NCI-H69 (cell line): ENCODE measurements at places on chromosomes 11 and 22.

DNA sequence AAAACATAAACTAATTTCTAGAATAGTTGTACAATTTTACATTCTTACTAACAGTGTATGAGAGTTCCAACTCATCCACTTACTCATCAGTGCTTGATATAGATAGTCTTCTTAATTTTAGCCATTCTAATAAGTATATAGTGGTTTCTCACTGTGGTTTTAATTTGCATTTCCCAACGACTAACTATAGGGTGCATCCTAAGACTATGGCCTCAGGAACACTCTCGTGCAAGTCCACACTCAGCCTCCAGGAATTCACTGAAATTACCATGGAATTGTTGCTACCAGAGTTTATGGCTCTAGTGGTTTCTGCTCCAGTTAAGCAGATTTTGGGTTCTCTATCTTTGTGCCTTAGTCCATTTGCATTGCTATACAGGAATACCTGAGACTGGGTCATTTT lies 60.1 kb upstream of the GUCY1A2 start:
- DNase-seq: peak; percentile 5

DNA sequence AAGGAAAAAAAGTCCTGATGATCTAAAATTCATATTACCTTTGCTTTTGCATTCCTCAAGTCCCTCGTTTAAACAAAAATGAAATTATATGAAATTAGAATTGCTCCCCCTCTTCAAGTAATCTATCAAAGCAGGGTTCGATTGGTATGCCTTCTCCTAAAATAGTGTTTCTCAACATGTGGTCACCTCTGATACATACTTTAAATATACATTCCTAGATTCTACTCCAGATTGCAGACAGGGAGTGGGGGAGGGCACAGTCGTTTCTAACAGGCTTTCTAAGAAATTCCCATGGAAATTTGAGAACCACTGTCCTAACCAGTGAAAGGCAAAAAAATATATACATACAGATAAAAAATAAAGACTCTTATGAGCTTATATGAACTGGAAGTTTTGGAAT lies 22.6 kb upstream of the IRAG1 start:
- DNase-seq: no peak

- DNase-seq: peak; percentile 42
Observed at GRCh38 chr11:106879029-106879428, 139.2 kb downstream of the GUCY1A2 start.

GRCh38 chr11:96113193-96113681 lies 189.3 kb upstream of the MTMR2 start:
- DNase-seq: no peak

DNA sequence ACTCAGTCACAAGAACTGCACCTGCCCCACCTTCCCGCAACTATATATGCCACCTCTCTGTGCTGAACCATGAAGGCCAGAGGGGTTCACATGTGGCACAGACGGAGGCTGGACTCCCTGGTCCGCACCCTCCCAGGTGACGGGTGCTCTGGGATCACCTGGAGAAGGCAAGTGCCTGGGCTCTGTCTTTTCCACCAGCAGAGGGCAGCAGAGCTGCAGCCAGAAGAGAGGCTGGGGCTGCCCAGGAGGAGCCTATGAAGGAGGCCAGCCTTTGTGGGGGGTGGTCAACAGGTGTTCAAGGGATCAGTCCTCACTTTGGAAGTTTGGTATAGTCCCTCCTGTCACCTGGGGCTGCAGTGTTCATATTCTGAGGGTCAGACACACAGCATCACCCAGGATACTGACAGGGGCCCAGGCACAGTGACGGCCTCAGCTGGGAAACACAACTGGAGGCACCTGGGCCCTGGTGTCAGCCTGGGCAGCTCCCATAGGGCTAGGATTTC lies 39.2 kb upstream of the IGLL5 start:
- DNase-seq: peak; percentile 74

GRCh38 chr11:75565916-75566762 lies 4.1 kb downstream of the SERPINH1 start:
- no peak for DNase-seq

- no peak for DNase-seq
Observed at GRCh38 chr11:127620671-127621070, 620.1 kb upstream of the KIRREL3 start.

DNA sequence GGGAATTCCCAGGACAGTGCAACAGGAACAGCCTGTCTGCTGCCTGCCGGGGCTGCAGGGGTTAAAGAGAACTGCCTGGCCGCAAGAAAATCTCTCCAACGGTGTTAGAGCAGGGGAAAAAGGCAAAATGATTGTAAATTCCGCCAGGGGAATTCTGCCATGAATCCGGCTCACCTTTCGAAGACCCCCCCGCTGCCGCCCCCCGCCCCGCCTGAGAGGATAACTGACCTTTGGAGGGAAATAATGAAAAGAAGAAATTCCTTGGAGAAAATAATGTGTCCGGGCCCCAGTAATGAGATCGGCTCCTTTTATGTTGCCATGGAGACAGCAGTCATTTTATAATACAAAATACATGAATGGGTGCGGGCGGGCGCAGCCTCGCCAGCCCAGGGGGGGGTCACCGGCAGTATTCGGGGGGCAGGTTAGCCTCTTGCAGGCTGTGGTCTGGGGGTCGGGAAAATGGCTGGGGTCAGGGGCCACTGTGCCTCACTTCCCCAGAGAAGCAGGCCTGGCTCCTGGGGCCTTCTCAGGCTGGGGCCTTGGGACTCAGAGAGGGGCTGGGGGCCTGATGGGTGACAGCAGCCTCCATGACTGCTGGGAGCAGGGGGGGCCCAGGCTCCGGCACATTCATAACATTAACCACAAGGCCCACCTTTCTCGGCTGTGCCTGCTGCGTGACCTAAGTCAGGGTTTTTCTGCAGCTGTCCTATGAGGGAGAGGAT lies 228.1 kb downstream of the MN1 start:
- DNase-seq: no peak

GRCh38 chr11:620201-620600 lies 4.5 kb upstream of the IRF7 start:
- DNase-seq: no peak

DNA sequence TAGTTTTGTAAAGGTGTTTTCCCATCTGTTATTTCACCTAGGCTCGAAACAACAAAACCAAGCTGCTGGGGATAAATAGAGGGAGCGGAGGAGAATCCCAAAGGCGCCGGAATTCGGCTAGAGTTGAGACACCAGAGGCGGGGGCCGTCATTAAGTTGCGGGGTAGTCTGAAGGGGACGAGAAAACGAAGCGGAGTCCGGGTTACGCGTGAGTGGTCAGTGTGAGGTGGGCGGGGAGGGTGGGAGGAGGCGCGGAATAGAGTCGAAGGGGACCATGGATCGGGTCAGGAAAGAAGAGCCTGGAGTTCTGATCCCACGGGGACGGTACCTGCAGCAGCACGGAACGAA lies 361 bp downstream of the SRPRA start:
- peak; percentile 74 for DNase-seq

- no peak for DNase-seq
Observed at GRCh38 chr11:19892876-19893275, 180.2 kb downstream of the NAV2 start.

DNA sequence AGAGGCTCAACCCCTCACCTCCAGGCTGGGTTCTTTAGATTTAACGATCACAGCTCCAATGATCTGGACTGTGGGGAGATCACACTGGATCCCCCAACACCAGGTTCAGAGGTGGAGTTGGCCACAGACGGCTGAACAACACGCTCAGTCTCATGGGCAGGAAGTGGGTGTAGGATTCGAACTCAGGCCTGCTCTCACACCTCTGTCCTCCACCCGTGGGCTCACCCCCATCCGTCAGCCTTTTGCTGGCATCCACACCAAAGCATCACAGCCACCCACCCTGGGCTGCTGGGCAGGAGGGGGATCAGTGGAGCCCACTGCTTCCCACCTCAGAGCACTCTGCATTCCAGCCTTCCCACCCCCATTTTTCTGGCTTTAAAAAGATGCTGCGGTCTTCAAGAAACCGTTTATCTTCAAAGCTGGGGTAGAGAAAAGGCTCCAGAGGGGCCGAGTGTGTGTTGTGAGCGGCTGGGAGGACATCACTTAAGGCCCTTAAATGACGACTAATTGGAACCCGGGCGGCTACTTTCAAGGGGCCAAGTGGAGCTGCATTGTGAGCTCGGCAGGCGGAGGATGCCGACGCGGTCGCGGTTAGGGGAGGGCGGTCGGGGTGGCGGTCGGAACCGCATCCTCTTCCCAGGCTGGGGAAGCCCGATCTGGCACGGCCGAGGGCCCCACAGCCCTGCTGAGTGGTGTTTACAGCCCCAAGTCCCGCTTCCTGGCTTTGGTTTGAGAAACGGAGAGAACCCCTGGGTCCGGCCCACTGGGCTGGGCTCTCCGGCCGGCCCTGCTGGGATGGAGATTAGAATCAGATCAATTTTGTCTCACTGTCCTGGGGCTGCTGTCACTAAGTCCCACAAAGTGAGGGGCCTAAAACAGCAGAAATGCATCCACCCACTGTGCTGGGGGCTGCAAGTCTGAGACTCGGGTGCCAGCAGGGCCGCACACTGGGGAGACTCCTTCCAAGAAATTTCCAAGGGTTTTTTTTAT lies 15.9 kb upstream of the FGF3 start:
- no peak for DNase-seq

DNA sequence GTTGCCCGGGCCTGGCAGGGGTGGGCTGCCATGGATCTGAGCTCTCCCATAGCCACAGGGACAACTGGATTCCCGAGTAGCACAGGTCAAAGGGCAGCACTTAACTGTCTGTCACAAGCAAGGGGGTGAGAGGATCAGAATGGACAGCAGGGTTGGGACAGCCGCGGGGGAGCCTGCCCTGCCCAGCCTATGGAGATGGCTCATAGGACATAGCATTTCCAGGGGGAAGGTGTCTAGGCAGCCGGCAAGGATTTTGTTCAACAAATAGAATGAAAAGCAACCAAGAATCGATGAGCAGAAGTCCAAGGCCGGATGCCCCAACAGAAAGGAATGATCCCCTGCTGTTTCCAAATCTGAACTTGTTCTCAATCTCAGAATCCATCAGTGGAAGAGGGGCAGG lies 92.9 kb downstream of the RPS6KA4 start:
- DNase-seq: no peak

DNA sequence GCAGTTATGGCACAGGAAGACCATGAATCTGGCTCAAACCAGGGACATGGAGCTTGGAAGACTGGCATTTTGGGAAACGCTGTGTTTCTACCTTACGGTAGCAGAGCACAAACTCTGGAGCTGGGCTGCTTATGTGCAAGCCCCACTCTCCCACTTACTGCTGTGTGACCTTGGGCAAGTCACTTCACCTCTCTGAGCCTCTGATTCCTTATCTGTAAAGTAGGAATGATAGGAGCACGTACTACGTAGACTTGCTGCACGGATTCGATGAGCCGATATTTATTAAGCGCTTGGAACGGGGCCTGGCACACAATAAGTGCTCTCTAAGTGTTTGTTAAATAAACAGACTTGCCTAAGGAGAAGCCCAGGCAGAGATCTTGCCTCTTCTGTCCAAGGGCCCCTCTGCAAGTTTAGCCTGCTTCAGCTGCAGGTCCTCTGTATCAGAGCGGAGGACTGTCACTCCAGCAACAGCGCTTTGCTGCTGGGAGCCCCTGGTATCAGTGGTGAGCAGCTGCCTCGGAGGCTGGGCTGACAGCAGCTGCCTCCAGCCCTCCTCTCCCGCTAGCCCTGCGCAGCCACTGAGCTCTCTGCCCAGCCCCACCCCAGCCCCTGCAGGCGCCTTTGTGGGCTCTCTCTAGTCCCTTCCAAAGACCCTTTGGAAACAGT lies 96.9 kb upstream of the ANO1 start:
- peak; percentile 30 for DNase-seq

DNA sequence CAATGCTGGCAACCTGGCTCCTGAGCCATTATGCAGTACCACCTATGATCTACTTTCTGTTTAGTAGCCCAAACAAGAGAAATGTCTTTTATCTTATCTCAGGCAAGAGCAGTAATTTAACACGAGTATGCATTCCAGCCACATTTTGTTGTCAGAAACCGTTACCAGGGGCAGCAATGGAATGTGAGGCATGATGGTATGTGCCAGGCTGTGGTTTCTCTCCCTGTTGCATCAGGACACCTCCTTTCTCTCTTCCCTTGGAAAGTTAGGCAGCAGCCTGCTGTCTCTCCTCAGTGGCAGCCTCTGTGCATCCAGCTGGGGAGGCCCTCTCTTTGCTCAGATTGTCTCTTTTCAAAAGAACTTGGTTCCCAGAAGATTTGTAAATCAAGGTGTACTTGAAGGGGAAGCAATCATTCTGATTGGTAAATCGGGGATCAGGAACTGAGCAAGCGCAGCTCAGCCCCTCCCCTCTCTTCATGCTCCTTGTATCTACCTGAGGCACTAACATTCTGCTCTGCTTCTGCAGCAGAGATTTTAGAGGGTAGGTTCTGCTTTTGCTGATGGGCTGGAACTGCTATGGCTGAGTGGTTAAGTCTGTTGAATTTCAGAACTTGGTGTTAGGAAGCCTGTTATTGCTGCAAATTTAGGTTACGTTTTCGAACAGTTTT lies 229.2 kb downstream of the ADAMTS15 start:
- no peak for DNase-seq

GRCh38 chr11:70608568-70609470 lies 210.5 kb downstream of the CTTN start:
- DNase-seq: peak; percentile 31

DNA sequence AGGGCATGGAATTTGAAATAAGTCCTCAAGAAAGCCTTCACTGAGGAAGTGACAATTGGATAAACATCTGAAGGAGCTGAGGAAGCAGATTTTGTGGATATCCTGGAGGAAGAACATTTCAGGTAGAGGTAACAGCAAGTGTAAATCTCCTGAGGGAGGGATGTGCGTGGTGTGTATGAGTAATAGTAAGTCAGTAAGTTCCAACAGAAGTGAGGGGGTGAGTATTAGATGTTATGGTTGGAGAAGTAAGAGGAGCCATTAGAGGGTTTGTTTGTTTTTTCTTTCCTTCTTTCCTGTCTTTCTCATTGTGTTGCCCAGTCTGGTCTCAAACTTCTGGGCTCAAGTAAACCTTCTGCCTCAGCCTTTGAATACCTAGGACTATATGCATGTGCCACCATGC lies 29.0 kb downstream of the ANKRD42 start:
- DNase-seq: no peak

DNA sequence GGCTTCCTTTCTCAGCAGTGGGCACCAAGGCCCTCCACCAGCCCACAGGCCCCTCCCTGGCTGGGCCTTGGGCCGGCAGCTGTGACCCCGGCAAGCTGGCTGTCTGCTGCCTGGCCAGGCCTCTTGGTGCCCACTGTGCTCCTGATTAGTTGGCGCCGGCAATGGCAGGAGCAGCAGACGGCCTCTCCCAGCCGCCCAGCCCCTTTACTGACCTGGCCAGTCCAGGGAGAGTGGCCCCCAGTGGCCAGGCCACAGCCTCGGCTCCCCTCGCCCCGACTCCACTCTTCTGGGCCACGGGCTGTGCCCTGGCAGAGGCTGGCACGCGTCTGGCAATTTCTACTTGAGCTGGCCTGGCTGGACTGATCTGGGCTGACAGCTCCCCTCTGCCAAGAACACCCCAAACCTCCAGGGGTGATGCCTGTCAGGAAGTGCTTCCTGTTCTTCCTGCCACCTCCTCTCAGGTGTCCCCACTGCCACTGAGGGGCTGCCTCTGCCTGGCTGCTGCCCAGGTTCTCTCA lies 58.1 kb downstream of the CACNA1I start:
- DNase-seq: no peak

DNA sequence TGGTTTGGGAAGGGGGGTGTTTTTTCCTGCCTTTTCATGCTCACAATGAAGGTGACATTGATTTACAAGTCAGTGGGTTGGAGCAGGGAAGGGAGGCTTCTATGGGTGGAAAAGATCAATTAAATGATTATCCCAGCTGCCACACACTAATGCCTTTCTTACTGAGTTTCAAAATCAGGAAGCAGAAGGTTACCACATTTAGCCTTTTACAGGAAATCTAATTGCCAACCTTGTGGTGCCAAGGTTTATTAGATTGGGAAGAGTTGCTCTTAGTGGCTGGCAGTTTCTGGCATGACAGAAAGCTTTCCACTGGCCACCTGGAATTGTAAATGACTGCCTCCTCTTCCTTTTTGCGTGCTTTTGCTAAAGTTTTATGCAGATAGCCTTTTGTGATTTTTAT lies 98.7 kb downstream of the NAV2 start:
- DNase-seq: peak; percentile 78
